HAP-1 (cell line): ENCODE measurements at places on chromosomes 1 and 21.

DNA sequence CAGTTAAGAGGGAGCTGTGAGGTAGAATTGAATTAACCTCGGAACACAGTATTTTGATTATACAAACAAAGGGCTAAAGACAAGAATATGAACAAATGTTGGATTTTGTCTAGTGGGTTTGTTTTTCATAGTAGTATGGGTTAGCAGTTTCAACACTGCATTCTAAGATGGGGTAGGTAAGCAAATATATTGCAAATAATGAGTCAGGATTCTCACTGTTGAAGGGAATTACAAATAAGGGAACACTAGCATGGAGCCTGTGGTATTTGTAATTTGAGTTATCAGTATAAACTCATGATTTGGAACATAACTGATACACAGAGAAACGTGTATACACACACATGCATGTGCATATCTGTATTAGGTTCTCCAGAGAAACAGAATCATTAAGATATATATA lies 44.5 kb downstream of the CD55 start:
- no peak for DNase-seq

DNA sequence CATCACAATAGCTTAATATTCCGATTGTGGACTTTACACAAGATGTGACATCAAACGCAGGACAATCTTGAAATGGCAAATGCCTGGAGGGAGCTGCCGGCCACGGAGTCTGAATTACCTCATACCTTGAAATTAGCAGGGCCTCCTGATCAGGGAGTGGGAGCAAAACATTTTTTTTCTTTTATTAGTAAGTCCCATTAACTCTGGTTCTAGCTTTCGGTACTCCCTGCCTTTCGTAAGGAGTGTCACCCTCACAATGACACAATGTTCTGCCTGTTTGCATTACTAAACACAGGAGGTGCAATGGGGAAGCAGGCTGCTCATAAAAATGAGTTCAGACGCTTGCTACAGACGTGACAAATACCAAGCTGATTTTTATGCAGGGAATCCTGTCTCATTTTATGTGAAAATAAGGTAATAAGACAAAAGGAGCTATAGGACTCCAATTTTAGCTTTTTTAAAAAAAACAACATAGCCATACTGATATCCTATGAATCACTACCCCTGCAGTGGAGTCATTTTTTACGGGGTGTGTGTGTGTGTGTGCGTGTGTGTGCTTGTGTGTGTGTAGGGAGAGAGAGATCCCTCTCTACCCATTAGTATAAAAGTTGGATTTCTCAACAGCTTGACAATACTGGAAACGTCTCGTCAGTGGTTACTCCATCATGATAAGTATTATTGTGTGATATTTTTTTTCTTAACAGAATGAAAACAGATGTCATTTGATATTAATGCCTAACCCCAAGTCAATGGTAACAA lies 205.1 kb upstream of the RUNX1 start:
- no peak for DNase-seq

GRCh38 chr21:43937891-43938309 lies 72.9 kb downstream of the AGPAT3 start:
- DNase-seq: no peak

DNA sequence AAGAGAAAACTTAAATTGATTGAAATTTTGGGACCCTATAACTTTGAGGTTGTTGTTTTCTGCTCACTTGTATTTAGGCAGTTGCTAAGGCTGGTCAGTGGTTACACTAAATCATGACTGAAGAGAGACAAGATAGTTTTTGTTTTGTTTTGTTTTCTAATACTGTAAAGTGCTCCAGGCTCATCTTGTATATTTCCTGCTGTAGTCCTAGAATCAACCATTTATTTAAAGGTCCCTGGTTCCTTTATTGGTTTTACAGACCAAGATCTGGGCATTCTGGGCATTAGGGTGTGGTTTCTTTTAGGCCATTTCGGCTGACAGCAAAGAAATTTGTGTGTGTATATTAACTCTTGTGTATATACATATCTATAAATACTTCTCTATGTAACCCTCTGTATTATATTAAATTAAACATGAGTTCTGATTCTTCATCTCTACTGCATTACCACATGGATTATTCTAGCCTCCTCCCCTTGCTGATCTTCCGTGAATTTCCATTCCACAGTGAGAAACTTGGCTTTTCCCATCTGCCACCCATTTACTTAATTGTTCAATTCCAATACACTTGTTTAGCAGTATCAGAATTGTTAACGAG lies 15.0 kb downstream of the SNX27 start:
- DNase-seq: no peak

DNA sequence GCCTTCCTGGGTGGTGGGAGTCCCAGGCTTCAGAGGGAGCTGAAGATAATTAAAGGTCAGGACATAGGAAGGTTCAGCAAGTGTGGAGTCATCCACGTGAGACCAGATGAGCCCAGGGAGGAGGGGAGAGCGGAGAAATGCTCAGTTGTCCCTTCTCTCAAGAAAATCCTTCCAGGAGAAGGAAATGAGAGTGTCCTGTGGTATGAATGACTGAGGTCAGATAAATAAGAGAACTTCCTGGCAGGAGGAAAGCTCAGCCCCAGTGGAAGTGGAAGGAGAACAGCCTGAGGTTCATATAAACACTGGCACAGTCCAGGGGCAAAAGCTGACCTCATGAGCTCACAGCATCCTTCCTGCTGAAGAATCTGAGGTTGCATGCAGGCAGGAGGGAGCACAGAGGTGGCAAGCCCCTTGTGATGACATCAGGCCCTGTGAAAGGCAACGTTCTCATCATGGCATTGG lies 97.6 kb downstream of the NAV1 start:
- DNase-seq: no peak

GRCh38 chr1:161482610-161483009 lies 22.6 kb upstream of the FCGR2A start:
- no peak for DNase-seq

GRCh38 chr1:2132222-2133038 lies 62.1 kb downstream of the FAAP20 start:
- no peak for DNase-seq

GRCh38 chr1:152924191-152924590 lies 15.8 kb downstream of the IVL start:
- no peak for DNase-seq

DNA sequence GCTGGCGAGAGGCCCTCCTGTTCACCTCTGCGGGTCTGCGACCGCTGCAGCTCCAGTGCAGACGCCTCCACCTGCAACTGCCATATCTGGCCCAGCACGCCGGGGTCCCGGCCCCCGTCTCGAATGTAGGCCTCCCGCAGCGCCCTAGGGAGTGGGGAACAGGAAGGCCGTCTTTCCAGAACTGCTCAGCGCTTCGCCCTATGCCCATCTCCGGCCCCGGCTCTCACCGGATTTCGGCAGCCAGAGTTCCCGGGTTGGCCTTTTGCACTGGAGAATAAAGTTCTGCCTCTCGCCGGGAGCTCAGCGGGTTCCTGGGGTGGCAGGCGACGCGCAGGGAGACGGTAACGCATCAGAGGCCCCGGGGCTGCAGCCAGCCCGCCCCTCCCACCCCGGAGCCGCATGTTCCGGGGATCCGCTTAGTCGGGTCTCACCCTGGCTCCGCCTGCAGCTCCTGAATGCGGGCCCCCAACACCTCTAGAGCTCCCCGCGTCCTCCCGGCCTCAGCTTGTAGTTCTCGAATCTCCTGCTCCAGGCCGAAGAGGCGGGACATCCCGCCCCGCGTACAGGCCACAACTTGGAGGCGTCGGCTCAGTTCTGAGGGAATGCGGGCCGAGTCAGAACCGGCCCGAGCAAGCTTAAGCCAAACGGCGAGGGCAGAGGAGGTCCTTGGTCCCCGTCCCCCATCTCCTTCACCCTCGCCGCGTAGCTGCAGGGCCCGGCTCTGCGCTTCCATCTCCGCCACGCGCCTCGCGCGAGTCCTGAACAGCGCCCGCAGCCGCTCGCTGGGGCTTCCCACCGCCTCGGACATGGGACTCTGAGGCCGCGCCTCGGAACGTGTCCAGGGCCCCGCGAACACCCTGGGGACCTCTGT lies 1.1 kb downstream of the CCDC17 start:
- no peak for DNase-seq

GRCh38 chr1:206885341-206886060 lies 11.7 kb upstream of the IL24 start:
- DNase-seq: no peak

DNA sequence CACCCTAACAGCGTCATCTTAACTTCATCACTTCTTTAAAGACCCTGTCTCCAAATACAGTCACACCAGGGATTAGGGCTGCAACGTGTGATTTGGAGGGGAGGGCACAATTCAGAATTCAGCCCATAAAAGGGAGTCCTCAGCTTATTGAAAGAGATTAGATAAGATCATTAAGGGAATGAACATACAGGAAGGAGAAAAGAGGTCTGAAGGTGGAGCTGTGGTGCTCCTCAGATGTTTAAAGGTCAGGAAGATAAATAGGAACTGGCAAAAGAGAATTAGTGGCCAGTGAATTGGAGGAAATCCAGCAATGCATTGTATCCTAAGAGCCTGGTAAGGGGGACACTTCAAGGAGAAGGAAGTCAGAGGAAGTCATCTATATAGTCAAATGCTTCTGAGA lies 113.5 kb downstream of the PROX1 start:
- no peak for DNase-seq

- DNase-seq: peak; percentile 72
Measured at GRCh38 chr1:206935491-206936067, 10.7 kb downstream of the PIGR start.

DNA sequence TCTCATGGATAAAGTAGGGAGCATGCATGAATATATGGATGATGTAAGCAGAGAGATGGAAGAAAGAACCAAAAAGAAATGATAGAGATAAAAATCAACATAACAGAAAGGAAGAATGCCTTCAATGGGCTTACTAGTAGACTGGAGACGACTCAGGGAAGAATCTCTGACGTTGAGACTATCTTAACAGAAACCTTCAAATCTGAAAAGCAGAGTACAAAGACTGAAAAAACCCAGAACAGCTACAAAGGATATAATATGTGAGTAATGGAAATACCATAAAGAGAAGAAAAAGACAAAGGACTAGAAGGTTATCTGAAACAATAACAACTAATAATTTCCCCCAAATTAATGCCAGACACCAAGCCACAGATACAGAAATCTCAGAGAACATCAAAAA lies 18.3 kb upstream of the SELP start:
- DNase-seq: no peak

DNA sequence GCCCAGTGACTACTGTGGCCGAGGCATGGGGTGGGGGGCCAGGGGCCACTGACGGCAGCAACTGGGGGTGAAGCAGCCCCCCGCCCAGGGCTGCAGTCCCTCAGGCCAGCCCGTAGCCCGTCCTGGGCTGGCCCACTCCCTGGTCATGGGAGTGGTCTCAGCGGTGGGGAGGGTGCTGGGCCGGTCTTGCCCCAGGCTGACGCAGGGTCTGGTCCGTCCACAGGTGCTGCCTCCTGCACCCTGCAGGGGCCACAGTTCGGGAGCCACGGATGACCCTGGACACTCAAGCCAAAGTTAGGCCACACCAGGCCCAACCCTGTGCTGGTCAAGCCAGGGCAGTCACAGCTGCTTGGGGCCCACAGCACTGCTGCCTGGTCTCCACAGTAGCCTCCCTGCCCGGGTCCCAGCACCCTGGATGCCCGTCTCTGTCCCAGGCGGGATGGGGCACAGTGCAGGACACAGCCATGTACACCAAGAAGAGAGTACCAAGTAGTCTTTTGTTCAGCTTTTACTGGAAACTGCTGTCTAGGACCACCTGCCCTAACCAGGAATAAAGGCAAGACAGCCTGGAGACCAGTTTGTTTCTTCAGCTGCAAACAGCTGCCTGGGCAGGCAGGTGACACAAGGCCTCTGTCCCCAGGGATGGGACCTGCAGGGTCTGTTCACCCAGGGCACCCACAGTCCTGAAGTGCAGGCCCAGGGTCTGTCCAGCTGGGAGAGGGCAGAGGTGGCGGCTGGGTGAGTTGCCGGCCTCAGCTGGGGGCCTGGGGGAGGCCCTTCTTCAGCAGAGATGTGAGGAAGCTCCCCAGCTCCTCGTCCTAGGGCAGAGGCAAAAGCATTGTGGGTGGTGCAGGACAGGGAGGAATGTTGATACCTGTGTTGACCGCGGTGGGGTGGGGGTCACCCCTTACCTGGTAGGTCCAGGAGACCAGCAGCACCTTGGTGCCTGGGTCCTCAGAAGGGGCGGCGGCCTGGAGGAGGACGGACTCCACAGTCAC lies 3.0 kb downstream of the PUSL1 start:
- DNase-seq: no peak
